ENCODE measurements at places on chromosomes 5 and 9. TPM values are rescaled to one million over a fixed set of nuclear protein-coding genes. Genes with fewer than 3 reads are reported as not detected.

Gene PCDHB3
- 6.4 TPM for total RNA-seq

- no peak for DNase-seq
These were observed 14.8 kb downstream of the PCDHGC5 start for GRCh38 chr5:141503681-141504080.

- no peak for DNase-seq
These were observed 13.5 kb downstream of the ABCA1 start for GRCh38 chr9:104914466-104914865.

Gene CDC20B
- total RNA-seq, result not detected

Gene SLIT3
- total RNA-seq, result 2.3 TPM

Gene ALAD
- 14.7 TPM for total RNA-seq

GRCh38 chr9:34574571-34574970, 15.0 kb downstream of the CNTFR start:
- no peak for DNase-seq

GRCh38 chr9:79120941-79121340, 450.8 kb upstream of the TLE4 start:
- DNase-seq, result no peak

- DNase-seq, result no peak
These were observed 125.7 kb downstream of the NIPBL start for GRCh38 chr5:37002176-37002751.
